ENCODE measurements at places on chromosomes 13 and 19. TPM values are rescaled to one million over a fixed set of nuclear protein-coding genes. Genes with fewer than 3 reads are reported as not detected.

The ZNF554 gene
- total RNA-seq: 5.8 TPM

The ZIC2 gene
- total RNA-seq: not detected

The ZNF681 gene
- 0.87 TPM for total RNA-seq

The NLRP4 gene
- not detected for total RNA-seq

The CGB8 gene
- not detected for total RNA-seq

The MIDN gene
- 24.9 TPM for total RNA-seq
